ENCODE measurements at places on chromosomes 6 and 20.
A peak's percentile ranks its signal among the peaks of the same experiment; 100 is the strongest.

GRCh38 chr6:35173044-35173426 lies 31.9 kb upstream of the TCP11 start:
- no peak for DNase-seq

GRCh38 chr6:31572041-31572911 lies at the start of gene LTA:
Gene LTA (plus strand): TSS chr6:31572289. CDS start chr6:31572743, 454 bp downstream.
- no peak for DNase-seq

GRCh38 chr20:57676589-57677583 lies 32.9 kb downstream of the PMEPA1 start:
- no peak for DNase-seq

DNA sequence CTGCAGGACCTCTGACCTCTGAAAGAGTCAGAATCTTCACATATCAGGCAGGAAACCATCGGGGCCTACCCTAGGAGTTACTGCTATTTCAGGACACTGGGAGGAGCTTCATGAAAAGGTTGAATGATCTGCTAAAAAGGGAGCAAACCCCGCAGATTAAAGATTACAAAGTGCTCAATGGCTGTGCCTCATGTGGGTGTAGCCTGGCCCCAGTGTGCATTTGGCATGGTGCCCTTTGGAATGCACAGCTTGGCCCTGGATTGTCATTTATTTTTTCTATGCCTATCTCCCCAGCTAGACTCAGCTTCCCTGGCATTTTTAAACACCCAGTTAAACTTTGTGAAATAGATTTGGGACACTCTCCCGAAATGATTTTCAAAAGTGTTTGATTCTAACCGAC lies 368.5 kb upstream of the SPTLC3 start:
- no peak for DNase-seq

- peak; percentile 80 for DNase-seq
Observed at GRCh38 chr6:43667245-43668150, 20.1 kb downstream of the MRPS18A start.

DNA sequence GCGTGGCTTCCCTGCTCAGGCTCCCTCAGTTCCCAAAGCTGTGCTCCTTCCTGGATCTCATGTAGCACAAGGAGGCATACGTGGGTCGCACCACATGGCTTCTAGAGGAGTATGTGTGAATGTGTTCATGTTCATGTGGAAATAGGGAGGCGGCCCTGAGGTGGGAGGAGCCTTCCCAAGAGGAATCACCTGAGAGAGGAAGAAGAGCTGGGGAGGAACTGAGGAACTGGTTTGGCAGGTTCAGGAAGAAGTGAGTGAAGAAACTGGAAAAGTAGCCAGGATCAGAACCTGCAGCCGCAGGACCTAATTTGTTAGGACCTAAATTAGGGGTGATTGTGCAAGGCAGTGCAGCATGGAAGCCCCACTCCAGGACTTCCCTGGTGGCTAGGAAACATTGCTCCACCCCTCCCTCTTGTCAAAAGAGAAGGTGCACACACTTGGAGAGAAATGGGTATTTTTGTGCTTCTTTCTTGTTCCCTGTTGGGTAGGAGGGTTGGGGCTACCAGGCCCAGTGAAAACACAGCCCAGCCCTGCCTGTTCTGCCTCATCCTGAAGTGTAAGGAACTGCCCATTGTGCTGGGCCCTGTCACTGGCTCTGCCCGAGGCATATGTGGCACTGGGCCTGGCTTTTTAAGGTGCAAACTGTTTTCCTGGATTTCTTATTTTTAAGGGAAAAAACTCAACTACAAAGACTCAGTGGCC lies 20.7 kb downstream of the SYNJ2 start:
- no peak for DNase-seq

GRCh38 chr6:165082636-165083035 lies 226.8 kb downstream of the C6orf118 start:
- no peak for DNase-seq

DNA sequence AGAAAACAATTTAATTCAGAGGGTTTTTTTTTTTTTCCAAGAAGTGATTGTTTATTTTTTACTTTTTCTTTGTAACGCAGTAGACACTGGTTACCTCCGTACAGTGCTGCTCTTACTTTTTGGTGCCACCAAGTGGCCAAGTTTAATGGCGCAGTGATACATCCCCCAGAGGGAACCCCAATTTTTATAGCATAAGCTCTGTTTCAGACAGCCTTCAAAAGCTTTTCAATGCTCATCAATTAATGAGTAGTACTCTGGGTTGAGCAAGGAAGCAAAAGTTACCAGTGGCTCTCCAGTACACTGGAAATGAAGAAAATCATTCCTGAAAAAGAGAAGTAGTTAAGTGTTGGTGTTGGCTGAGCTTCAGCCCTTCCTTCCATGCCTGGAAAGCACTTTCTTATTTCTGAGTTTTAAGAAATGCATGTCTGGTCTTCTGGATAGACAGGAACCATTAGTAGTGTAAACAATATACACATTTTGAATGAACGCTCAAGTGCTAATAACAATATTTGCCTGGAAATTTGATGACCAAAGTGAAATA lies 129.1 kb upstream of the SMLR1 start:
- DNase-seq: peak; percentile 27

- DNase-seq: no peak
Observed at GRCh38 chr6:161379834-161380582, 106.1 kb upstream of the AGPAT4 start.

- no peak for DNase-seq
Observed at GRCh38 chr6:53179961-53180651, 31.5 kb upstream of the GCM1 start.

DNA sequence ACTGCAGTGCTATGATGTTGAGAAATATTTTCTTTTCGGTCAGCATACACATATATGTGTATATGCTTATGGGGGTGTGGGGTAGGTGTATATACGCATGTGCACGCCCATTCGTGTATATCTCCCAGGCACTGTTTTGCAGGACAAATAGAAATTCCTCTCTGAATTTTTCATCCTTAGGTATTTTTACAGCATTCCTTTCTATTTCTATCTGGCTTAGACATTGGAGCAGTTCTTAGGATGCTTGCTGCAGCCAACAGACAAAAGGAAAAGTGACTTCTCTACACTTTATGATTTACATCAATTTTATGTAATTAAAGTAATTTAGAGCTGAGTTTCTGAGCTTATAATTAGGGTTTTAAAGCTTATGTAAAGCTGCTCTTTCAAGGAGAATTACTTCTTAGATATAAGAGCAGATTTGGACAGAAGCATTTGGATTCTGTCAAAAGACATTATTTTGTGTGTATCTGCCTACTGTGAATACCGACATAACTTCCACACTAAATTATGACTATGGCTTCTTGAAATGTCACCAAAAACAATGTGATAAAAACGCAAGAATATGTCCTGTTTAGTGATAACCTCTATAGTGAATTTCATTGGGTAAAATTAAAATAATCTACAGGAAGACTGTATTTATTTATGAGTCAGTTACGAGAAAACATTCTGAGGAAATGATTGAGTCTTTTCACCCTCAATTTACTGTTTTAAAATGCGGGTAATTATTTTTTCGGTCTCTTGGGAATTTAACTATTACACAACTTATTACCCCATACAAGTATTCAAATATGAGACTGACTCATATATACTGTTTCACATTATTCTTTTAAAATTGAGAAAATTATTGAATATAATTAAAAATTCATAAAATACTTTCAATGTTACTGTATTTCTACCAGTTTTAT lies 21.3 kb upstream of the CEP43 start:
- no peak for DNase-seq

- DNase-seq: no peak
Observed at GRCh38 chr6:113211170-113211569, 646.0 kb upstream of the MARCKS start.

- DNase-seq: no peak
Observed at GRCh38 chr6:133947302-133947900, 5.6 kb upstream of the TBPL1 start.

GRCh38 chr6:151073701-151074100 lies 166.1 kb upstream of the AKAP12 start:
- DNase-seq: no peak

- DNase-seq: no peak
Observed at GRCh38 chr6:26363882-26364701, 906 bp upstream of the BTN3A2 start.

- peak; percentile 59 for DNase-seq
Observed at GRCh38 chr6:9540534-9541126, 874.2 kb downstream of the TFAP2A start.

GRCh38 chr6:135146162-135146934 lies 34.8 kb upstream of the MYB start:
- no peak for DNase-seq

DNA sequence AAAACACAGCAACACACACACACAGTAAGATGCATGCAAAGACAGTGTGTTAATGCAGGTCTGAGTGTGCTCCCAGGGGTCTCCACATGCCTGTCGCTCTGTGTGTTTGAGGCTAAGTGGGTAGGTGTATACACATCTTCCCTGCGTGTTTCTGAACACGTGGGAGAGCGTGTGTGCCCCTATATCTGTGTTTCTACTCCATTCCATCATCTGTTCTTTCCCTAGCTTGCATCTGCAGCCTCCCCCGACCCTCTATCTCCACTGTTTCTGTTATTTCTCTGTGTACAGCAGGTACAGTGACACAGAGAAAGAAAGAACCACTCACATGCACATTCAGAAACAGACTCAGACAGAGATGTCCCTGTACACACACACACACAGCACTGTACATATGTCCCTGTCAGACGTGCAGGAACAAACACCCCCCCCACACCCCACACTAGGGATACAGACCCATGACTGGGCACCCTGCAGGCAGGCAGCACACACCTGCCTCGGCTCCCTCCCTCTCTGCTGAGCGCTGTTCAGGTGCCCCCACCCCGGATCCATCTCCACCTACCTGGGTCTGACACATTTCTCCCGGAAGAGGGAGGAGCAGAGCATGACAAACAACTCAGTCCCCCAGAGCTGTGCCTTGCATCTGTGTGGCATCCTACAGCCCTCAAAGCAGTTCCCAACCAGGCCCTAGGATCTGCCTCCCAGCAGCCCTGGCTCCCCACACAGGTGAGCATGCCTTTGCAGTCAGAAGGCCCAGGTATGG lies 27.6 kb downstream of the KCNK15 start:
- no peak for DNase-seq

DNA sequence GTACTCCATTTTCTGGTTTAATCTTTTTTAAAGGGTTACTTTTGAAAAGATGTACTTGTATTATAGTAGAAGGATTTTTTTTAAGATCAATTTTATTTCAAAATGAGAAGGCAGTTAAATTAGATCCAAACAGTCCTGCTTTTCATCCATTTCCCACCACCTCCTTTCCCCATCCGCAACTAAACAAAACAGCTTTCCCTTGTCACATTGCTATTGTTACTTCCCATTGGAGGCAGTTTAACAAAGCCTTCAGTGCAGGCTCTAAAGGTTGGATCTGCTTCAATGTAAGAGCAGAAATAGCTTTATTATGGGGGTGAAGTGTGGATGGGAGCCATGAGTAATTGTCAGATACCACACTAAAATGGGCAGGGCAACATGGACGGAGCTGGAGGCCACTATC lies 65.7 kb downstream of the LRRC1 start:
- DNase-seq: no peak

GRCh38 chr6:29792123-29793035 lies 35.2 kb upstream of the HLA-G start:
- DNase-seq: no peak

- no peak for DNase-seq
Observed at GRCh38 chr6:144594585-144594984, 309.4 kb downstream of the UTRN start.

DNA sequence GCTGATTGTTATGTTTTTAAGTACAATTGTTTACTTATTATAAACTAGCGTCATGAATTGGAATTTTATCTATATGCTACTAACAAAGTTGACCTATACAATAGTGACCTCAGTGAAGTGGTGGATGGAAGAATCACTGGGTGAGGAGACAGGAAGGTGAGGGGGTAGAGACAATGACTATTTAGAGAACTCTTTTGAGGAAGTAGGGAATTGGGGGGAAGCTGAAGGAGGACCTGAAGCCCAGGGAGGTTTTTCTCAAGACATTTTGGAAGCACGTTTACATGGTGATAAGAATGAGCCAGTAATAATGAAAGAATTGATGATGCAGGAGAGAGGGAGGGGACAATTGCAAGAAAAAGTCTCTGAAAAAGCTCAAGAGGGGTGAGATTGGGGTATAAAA lies 96.4 kb downstream of the RPS12 start:
- DNase-seq: no peak

- peak; percentile 95 for DNase-seq
Observed at GRCh38 chr20:31698803-31699718, 23.6 kb downstream of the BCL2L1 start.

GRCh38 chr6:167793421-167793820 lies 33.3 kb upstream of the AFDN start:
- peak; percentile 16 for DNase-seq

DNA sequence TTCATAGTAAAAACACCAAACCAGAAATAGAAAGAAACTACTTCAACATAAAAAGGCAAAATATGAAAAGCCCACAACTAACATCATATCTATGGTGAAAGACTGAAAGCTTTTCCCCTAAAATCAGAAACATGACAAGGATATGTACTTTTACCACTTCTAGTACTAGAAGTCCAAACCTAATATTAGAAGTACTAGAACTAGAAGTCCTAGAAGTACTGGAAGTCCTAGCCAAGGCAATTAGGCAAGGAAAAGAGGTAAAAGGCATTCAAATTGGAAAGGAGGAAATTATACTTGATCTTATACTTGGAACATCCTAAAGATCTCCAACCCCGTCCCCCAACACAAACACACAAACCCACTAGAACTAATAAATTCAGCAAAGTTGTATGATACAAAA lies 74.9 kb downstream of the TASP1 start:
- no peak for DNase-seq

- no peak for DNase-seq
Observed at GRCh38 chr6:148681666-148682065, 65.2 kb upstream of the UST start.

- DNase-seq: no peak
Observed at GRCh38 chr6:22059946-22060345, 236.9 kb downstream of the PRL start.

- DNase-seq: no peak
Observed at GRCh38 chr6:150290429-150290828, 78.4 kb upstream of the IYD start.

Measured in H4 (cell line).